ENCODE measurements at places on chromosomes 4 and X. TPM values are rescaled to one million over a fixed set of nuclear protein-coding genes. Genes with fewer than 3 reads are reported as not detected.

Gene WDR17
- under 0.01 TPM for total RNA-seq

Gene GLOD5
- not detected for total RNA-seq

Gene ELF2
- 28.7 TPM for total RNA-seq

Gene PNMA6A
- total RNA-seq = 0.57 TPM

Gene APLN
- 0.07 TPM for total RNA-seq

Gene TMPRSS11B
- total RNA-seq = 0.43 TPM

Gene TEX13B
- not detected for total RNA-seq

Gene SLITRK4
- total RNA-seq = not detected

Gene TECRL
- total RNA-seq = not detected

Gene RPS3A
- total RNA-seq = 3,415 TPM

Gene AMER1
- 4.8 TPM for total RNA-seq

Gene CTAG2
- total RNA-seq = not detected

Gene FGF13
- total RNA-seq = 3.0 TPM

Gene EXOC1L
- not detected for total RNA-seq

Gene UGT2A3
- not detected for total RNA-seq

Gene SLC49A3
- total RNA-seq = 0.34 TPM

Gene CCDC160
- total RNA-seq = not detected

Gene RNF128
- 52.8 TPM for total RNA-seq

Gene GPRASP3
- 5.2 TPM for total RNA-seq

Gene GRIA2
- not detected for total RNA-seq

Gene HELT
- total RNA-seq = not detected

Gene GAGE12F
- total RNA-seq = not detected

Gene GAB3
- total RNA-seq = under 0.01 TPM

Gene ADH6
- not detected for total RNA-seq

Gene PFKFB1
- 0.21 TPM for total RNA-seq

Gene CTAG1B
- total RNA-seq = not detected

Gene KCNIP4
- 0.34 TPM for total RNA-seq

Gene RNF212
- 0.71 TPM for total RNA-seq

Gene UBL4A
- total RNA-seq = 40.6 TPM

Gene PNMA6F
- total RNA-seq = not detected

Gene FOXR2
- total RNA-seq = not detected
